ENCODE measurements at places on chromosomes 6 and 20.
A peak's percentile ranks its signal among the peaks of the same experiment; 100 is the strongest.

DNA sequence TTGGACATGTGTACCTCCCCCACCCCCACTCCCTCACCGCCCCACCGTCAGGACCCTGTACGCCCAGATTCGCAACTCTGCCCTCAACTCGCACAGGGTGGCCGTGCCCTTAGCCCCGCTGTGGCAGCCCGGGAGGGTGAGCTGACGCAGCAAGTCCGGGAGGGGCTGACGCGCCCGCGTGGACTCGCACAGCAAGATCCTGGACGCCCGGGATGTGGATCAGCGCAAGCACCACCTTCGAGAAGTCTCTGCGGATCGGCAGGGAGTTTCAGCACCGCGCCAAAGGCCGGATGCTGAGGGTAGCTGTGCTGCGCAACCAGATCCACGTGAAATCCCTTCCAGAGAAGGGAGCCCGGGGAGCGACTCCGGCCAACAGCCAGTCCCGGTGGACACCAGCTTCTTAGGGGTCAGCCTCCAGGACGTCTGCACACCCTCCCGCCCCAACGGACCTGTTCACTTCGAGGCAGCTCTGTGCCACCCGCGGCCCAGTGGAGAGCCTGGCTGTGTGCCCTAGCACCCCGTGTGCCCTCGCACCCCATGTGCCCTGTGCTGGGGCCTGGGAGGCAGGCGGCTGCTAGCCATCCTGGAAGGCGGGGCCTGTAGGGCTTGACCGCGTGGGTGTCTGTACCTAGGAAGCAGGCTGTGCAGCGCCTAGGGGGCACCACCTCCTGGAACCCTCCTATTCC lies 6.7 kb upstream of the GJA10 start:
- H3K27ac ChIP-seq = no peak overlapping the region
- H3K4me3 ChIP-seq = no peak overlapping the region
- peaks cover 8% of the 10 kb centered on the region for H3K27me3 ChIP-seq
- H3K36me3 ChIP-seq = no peaks in the 10 kb centered on the region
- DNase-seq = no peak

- peaks cover 12% of the 10 kb centered on the region for H3K36me3 ChIP-seq
- H3K27me3 ChIP-seq = no peaks in the 10 kb centered on the region
- no peaks in the 10 kb centered on the region for H3K4me1 ChIP-seq
- no peak overlapping the region for H3K4me3 ChIP-seq
Observed at GRCh38 chr6:7236306-7237209, 76.4 kb downstream of the SSR1 start.

- H3K4me1 ChIP-seq = peaks cover 34% of the 10 kb centered on the region
- no peaks in the 10 kb centered on the region for H3K27me3 ChIP-seq
- peak overlapping the region; percentile 61 for H3K4me3 ChIP-seq
- no peak for DNase-seq
Observed at GRCh38 chr6:2875359-2876191, 27.5 kb downstream of the SERPINB9 start.

DNA sequence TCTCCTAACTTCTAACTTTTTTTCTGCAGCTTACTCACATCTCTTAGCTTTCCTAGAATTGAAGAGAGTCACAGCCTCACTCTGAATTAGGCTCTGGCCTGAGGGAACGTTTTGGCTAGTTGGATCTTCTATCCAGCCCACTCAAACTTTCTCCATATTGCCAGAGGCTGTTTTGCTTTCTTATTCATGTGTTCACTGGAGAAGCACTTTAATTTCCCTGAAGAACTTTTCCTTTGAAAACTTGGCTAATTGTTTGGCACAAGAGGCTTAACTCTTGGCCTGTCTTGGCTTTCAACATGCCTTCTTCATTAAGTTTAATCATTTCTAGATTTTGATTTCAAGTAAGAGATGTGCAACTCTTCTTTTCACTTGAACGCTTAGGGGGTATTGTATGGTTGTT lies 138.2 kb upstream of the PLCB4 start:
- H3K36me3 ChIP-seq = no peaks in the 10 kb centered on the region
- peaks cover 8% of the 10 kb centered on the region for H3K4me1 ChIP-seq
- H3K4me3 ChIP-seq = no peak overlapping the region
- no peak for DNase-seq
- H3K27ac ChIP-seq = no peak overlapping the region

DNA sequence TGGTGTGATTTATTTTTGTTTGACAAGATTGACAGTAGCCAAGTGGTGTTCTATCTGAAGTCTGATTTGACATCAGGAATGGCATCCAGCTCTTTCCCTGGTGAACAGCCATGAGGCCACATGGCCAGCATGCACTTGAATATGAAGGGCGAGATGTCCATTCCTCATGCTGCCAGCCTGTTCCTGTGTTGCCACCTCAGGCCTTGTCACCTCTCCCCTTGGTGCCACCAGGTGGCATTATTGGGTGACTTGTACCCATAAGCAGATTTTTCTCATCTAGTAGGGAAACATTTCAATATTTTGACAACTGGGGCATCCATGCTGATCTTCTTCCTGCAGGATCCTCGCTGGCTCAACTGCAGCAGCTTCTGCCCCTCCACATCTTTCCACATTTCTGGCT lies 199.1 kb downstream of the ERMARD start:
- H3K27me3 ChIP-seq = no peaks in the 10 kb centered on the region
- H3K4me3 ChIP-seq = no peak overlapping the region
- DNase-seq = no peak
- no peaks in the 10 kb centered on the region for H3K4me1 ChIP-seq
- no peaks in the 10 kb centered on the region for H3K36me3 ChIP-seq
- no peak overlapping the region for H3K27ac ChIP-seq

DNA sequence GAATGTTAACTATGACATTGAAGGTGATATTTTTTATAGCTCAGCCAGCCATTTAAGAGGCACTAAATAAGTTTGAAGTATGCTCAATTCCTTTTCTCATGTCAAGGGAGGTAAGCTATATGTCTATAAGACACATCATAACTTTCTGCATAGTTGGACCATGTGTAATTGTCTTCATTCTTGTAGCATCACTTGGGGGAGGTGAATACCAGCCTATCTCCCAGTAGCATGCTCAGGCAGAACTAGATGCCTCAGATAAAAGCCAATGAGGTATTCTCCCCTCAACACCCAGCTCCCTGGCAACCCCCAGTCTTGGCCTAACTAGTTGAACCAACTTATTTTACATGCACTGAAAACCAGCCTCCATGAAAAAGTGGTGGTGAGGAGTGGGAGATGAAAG lies 158.3 kb upstream of the JAG1 start:
- H3K4me1 ChIP-seq = no peaks in the 10 kb centered on the region
- H3K36me3 ChIP-seq = no peaks in the 10 kb centered on the region
- H3K27me3 ChIP-seq = no peaks in the 10 kb centered on the region
- H3K4me3 ChIP-seq = no peak overlapping the region
- no peak for DNase-seq
- no peak overlapping the region for H3K27ac ChIP-seq

DNA sequence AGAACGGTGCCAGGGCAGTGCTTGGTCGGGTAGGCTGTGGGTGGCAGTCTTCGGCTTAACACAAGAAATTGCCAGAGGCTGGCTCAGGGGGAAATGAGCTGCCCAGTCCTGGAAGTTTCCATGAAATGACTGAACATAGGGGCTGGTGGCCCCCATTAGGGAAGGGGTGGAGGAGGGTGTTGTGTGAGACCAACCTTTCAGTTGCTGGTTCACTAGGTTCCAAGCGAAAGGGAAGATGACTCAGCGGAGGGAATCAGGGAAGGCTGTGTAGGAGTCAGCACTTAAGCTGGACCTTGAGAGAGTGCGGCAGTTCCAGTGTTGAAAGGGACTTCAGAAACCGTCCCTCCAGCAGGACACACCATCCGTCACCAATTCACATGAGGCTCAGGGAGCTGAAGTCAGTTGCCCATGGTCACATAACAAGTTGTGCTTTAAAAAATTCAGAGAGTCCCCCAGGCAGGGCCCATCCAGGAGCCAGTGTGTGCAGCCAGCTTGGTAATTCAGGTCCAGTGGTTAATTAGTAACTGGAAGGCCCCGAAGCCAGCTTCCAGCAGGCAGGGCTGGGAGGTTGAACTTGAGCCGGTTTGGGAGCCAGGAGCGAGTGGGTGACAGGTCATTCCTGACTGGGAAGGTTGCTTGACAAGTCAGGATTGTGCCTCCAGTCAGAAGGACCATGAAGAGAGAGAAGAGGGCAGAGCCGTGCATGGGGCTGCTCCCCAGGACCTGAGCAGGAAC lies at the start of gene SGK2:
TSS of gene SGK2 (plus strand) at position 616 of the 735 bp plus-strand sequence. CDS start 7,469 bp downstream, outside the sequence.
- DNase-seq = no peak
- H3K27ac ChIP-seq = no peak within 1 kb of the TSS
- no peaks in the 10 kb centered on the region for H3K27me3 ChIP-seq
- no peaks in the 10 kb centered on the region for H3K36me3 ChIP-seq
- no peak within 1 kb of the TSS for H3K4me3 ChIP-seq

GRCh38 chr20:58721951-58722778 lies 29.6 kb downstream of the NPEPL1 start:
- H3K4me3 ChIP-seq = no peak overlapping the region
- DNase-seq = peak; percentile 69
- H3K27ac ChIP-seq = no peak overlapping the region

DNA sequence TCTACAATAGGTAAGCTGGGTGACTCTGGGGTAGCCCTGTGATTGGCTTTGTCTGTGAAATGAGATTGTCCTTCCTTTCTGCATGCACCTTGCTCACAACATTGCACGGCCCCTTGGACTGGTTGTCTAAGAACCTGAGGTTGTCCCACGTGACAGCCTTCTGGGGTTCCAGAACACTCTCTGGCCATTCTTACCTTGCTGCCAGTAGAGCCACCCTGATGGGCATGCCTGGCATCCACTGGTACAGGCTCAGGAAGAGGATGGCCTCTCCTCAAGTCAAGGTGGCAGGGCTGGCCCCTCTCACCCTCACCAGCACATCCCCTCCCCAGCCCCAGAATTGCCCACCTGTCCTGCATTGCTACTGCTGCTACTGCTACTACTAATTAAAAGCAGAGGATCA lies 335.0 kb downstream of the PACRG start:
- H3K27me3 ChIP-seq = no peaks in the 10 kb centered on the region
- no peak for DNase-seq
- H3K36me3 ChIP-seq = no peaks in the 10 kb centered on the region
- H3K4me3 ChIP-seq = no peak overlapping the region
- no peaks in the 10 kb centered on the region for H3K4me1 ChIP-seq

- no peak overlapping the region for H3K4me3 ChIP-seq
- DNase-seq = no peak
- H3K27me3 ChIP-seq = no peaks in the 10 kb centered on the region
- H3K4me1 ChIP-seq = no peaks in the 10 kb centered on the region
- H3K36me3 ChIP-seq = no peaks in the 10 kb centered on the region
Observed at GRCh38 chr6:64817525-64817924, 889.5 kb downstream of the EYS start.

DNA sequence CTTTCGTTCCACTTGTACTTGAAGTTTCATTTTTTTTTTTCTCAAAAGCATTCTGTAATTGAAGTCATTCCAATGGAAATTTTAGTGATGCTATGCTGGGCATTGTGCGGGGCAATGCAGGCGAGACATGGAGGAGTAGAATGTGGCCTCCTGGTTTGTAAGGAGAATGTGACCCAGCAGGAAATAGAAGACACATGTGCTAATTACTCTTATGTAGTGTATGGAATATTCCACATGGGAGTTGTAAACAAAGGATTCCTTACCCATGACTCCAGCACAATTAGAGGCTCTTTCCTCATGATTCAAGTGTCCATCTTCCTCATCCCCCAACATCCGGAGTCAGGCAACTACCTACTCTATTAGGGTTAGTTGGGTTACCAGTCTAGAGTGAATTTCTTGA lies 14.9 kb upstream of the RFPL4B start:
- H3K27ac ChIP-seq = no peak overlapping the region
- H3K4me1 ChIP-seq = no peaks in the 10 kb centered on the region
- H3K36me3 ChIP-seq = no peaks in the 10 kb centered on the region

DNA sequence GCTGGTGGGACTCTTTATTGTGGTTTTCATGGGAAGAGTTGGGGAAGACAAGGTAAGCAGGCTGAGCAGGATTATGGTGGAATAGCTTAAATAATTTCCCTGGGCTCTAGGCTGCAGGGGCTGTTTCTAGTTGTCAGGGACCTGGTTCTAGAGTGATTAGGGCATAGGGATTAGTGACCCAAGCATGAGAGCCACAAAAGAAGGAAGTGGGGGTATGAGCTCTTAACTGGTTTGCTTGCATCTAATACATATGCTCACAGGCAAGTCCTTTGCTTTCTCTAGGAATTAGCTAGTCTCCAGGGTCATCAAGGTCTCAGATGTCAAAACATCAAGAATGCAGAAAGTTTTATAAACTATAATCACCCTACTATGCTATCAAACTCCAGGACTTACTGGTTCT lies 67.5 kb upstream of the NRN1 start:
- no peak for DNase-seq
- no peaks in the 10 kb centered on the region for H3K27me3 ChIP-seq
- no peak overlapping the region for H3K27ac ChIP-seq
- no peak overlapping the region for H3K4me3 ChIP-seq

DNA sequence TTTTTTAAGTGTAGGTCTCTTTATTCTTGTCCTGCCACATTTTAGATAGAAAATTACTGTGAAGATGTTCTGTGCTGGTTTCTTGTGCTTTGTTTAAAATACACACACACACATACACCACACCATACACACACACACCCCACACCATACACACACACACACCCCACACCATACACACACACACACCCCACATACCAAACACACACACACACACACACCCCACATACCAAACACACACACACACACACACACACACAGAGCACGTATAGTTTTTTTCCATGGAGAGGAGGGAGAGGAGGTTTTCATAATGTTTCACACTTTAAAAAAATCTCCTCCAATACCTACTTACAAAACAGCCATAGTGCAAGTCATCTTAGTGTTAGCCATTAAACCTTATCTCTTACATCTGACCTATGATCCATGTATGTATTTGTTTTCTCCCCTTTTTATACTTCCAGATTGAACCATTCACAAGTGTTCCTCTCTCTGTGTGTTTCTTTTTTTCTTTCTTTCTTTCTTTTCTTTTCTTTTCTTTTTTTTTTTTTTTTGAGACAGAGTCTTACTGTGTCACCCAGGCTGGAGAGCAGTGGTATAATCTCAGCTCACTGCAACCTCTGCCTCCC lies 19.7 kb upstream of the CITED2 start:
- no peaks in the 10 kb centered on the region for H3K36me3 ChIP-seq
- no peak overlapping the region for H3K4me3 ChIP-seq
- H3K27ac ChIP-seq = no peak overlapping the region
- no peaks in the 10 kb centered on the region for H3K4me1 ChIP-seq
- no peak for DNase-seq
- no peaks in the 10 kb centered on the region for H3K27me3 ChIP-seq

DNA sequence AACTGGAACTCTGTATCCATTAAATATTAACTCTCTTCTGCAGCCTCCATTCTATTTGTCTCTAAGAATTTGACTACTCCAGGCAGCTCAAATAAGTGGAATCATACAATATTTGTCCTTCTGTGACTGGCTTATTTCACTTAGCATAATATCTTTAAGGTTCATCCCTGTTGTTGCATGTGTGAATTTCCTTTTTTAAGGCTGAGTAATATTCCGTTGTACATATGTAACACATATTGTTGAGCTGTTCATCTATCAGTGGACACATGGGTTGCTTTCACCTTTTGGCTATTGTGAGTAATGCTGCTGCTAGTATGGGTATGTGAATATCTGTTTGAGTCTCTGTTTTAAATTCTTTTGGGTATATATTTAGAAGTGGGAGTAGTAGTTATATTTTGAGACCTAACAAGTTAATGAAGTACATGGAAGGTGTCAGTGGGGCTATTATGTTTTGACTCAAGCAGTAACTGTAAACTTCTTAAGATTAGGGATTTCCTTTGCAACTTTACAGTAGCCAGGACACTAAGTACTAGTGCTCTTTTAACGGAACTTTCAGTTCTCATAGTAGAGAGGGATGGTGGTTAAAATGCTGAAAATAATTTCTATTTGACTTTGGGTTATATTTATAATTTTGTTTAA lies 29.7 kb upstream of the TMEM217 start:
- no peak overlapping the region for H3K27ac ChIP-seq
- H3K36me3 ChIP-seq = peaks cover 5% of the 10 kb centered on the region
- DNase-seq = no peak
- no peaks in the 10 kb centered on the region for H3K27me3 ChIP-seq
- no peak overlapping the region for H3K4me3 ChIP-seq

All from sigmoid colon (tissue), 7 donors.